ENCODE measurements at places on chromosomes 11 and 22.

DNA sequence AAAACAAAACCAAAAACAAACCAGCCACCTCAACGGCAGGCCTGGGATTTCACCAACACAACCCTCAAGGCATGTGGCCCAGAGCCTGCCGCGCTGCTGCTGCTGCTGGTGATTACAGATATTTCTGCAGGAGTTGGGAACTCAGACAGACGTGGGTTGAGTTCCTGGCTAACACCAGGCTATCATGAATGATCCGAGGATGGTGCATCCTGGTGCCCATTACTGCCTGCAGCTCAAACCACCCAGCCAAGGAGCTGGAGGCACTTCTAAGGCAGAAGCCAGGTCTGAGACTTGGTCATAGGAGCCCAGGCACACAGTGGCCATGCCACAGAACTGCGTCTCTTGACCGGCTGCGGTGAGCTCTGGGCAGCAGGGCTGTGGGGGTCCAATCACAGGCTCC lies 151.8 kb downstream of the MPPED1 start:
- DNase-seq, result no peak

DNA sequence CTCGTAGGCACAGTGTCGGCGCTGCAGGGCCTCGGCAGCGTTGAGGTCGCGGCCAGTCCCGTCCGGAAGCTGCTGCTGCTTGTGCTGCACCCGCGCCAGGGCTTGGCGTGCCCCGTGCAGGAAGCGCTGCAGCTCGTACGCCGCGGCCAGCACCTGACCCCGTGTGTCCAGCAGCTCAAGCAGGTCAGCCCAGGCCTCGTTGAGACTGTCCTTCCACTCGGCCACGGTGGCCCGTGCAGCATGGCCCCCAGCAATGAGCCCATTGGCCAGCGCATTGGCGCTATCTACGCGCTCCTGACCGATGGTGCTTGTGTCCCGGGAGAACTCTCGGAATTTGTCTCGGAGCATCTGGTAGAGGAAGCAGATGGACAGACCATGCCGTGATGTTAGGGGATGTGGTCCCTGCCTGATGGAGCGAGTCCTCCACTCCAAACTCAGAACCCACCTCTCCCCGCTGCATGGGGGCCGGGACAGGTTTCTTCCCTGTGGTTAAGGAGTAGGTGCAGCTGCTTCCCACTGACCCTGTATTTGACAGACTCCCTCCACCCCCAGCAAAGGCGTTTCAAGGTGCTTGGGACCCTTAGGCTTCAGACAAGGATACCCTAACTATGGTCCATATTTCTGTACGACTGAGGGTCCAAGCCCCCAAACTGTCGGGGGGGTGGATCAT lies 13.8 kb upstream of the RBM4B start:
- no peak for DNase-seq

DNA sequence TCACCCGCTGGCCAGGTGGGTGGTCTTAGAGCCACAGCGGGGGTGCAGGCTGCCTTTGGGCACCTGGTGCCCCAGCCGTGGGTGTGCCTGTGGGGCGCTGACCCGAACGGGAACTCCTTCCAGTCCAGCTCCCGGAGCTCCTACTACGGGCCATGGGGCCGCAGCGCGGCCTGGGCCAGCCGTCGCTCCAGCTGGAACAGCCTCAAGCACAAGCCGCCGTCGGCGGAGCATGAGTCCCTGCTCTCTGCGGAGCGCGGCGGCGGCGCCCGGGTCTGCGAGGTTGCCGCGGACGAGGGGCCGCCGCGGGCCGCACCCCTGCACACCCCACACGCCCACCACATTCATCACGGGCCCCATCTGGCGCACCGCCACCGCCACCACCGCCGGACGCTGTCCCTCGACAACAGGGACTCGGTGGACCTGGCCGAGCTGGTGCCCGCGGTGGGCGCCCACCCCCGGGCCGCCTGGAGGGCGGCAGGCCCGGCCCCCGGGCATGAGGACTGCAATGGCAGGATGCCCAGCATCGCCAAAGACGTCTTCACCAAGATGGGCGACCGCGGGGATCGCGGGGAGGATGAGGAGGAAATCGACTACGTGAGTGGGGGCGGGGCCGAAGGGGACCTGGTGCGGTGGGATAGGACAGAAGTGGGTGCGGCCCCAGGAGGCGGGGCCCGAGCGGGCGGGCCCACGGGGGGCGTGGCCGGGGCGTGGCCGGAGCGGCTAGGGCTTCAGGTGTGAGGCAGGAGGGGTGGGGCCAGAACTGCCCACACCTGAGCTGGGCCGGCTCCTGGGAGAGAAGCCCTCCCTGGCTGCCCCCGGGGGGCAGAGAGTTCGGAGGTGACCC lies 91.5 kb downstream of the CACNA1I start:
- peak; percentile 91 for DNase-seq

GRCh38 chr22:29433856-29434255 lies 4.5 kb upstream of the RFPL1 start:
- DNase-seq, result no peak

GRCh38 chr11:20563866-20564265 lies 35.5 kb upstream of the SLC6A5 start:
- DNase-seq, result no peak

DNA sequence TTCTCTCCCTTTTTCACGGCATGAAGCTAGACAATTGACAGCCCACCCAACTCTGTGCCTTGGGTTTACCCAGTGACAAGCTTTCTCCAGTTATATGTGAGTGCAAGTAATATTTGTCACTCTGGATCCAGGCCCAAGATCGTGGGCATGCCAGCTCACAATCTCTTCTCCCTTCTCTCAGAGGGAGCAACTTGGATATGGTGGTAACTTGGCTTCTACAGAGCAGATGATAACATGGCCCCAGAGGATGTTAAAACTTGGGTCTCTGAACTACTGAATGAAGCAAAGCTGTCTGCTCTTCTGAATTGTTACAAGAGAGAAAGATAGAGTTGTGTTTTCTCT lies 20.8 kb downstream of the C11orf96 start:
- no peak for DNase-seq

DNA sequence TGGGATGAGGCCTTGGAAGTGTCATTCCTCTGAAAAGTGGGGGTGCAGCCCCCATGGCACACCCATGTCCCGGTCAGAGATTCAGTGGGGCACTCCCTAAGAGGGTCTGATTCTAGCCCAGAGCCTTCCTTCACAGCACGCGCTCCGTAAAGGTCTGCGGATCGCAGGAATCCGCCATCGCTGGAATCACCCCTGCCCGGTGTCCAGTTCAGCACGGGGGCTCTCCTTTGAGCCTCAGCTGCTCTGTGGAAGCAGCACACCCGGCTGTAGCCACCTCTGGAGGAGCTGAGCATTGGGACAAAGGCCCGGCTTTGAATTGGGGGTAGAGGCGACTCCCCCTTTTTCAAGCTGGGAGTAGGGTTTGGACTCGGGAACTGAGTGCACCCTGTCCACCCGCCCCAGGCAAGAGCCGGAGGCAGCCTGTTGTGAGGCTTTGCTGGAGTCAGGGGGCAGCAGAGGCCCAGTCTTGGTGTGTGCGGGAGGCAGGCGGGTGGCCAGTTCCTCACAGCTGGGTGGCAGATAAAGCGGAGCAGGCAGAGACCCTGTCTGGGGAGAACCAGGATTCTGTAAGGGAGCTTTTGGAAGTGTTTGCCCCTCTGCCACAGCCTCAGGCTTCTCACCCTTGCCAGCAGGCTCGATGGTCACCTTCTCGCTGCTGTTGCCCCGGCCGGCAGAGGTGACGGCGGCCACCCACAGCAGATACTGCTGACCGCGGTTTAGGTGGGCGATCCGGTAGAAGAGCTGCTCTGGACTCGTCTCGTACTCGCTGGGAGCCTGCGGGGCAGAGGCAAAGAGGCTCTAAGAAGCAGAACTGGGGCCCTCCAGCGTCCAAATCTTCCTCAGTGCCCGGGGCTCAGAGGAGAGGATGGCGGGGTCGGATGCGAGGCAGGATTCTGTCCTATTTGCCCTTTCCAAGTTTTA lies 115.9 kb downstream of the CEP164 start:
- no peak for DNase-seq

GRCh38 chr22:32809786-32810554 lies 8.5 kb downstream of the TIMP3 start:
- no peak for DNase-seq

GRCh38 chr11:34327804-34328631 lies 29.8 kb downstream of the ABTB2 start:
- no peak for DNase-seq

DNA sequence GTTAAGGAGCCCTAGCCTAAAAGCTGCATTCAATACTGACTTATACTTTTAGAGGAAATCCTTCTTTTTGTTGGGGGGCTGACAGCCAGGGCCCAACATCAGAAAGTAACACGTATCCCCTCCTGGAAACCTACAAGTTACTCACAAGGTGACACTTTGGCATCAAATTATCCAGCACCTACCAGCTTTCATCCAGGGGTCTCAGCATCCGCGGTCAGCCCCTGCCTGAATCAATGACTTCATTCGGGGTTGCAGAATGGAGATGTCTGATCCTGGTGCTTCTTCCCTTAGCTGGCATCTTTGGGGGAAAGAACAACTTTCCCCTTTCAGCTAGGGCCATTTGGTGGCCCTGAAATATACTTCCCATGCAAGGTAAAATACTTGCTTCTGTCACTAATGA lies 5.3 kb upstream of the NAP1L4 start:
- DNase-seq, result no peak

DNA sequence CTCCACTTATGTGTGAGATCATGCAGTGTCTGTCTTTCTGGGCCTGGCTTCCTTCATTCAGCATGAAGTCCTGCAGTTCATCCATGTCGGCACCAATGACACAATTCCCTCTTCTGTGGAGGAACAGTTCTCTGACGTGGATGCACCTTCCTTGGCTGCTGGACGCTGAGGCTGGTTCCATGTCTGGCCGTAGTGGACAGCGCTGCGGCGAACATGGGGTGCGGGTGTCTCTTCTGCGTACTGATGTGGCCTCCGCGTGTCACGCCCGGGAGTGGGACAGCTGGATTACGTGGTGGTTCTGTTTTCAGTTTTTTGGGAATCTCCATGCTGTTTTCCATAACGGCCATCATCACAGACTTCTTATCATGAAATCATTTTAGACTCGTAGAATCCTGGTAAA lies 16.9 kb upstream of the MUC2 start:
- no peak for DNase-seq

DNA sequence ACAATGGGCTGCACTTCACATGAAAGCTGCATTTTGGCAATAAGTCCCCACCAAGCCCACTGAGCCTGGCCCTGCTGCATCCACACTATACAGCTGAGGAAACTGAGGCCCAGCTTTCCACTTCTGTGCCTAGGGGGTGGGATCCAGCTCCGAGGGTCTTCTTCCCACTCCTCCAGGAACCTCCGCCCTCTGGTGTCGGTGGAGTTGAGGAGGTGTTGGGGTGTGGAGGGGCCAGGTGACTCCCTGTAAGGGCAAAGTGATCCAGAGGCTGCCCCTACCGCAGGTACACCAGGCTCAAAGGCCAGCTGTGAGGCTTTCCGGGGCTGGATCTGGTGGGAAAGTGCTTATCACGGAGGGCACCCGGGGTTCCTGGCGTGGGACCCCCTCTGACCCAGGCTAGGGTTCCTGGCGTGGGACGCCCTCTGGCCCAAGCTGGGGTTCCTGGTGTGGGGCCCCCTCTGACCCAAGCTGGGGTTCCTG lies 125.0 kb downstream of the KCNQ1 start:
- no peak for DNase-seq

DNA sequence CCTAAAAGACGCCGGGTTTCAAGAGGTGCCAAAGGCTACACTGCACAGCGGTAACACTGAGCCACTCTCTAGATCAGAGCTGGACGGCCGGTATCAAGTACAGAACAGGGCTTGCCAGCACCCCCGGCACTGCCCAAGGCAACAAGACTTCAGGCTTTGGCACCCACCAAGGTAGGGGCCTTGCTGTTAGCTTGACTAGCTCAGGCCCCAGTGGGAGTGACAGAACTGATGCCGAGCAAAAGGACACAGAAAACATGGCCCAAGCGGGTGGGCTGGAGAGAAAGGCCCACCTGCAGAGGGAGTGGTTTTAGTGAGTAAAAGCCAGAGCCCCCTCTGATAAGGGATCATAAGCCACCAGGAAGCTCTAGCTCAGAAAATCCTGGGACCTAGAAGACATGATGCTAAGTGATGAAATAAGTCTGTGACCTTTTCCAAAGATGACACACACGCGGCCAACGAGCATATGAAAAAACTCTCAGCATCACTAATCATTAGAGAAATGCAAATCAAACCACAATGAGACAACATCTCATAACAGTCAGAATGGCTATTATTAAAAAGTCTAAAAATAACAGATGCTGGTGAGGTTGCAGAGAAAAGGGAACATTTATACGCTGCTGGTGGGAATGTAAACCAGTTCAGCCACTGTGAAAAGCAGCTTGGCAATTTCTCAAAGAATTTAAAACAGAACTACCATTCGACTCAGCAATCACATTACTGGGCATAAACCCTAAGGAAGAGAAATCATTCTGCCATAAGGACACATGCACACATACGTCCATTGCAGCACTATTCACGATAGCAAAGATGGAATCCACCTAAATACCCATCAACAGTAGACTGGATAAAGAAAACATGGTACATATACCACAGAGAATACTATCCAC lies 12.9 kb downstream of the EHD1 start:
- peak; percentile 71 for DNase-seq

DNA sequence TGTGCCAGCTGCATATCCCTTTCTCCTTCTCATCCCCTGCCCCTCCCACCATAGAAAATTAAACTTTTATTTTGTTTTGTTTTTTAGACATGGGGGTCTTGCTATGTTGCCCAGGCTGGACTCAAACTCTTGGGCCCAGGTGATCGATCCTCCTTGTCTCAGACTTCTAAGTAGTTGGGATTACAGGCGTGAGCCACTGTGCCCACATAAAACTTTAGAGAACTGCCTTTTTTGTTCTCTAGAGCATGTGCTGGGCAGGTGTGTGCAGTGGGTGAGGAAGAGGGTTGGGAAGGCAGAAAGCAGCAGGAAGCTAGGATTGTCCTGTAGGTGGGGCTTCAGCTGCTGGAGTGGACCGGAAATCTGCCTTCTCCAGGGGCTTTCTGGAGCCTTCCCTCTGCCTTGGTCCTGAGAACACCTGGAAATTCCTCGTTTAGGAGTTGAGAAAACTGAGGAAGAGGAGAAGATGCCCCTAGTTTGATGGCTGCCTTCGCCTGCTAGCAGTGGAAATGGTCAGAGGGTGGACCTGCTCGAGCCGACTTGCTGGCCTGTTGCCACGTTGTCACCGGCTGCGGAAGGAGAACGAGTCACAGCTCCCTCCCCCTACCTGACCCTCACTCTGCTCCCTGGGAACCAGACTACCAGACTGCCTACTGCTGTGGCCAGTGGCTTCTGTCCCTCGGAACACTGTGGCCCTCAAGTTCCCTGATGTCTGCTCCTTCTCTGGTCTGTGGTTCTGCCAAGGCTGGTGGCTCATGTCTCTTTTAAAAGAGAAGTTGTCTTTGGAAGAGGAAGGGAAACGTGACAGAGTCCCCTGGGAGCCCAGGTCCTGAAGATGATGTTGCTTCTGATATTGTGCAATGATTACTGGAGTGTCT lies 4.0 kb downstream of the ST14 start:
- DNase-seq, result no peak

GRCh38 chr11:27018902-27019529 lies 21.6 kb upstream of the BBOX1 start:
- no peak for DNase-seq

- DNase-seq, result no peak
These were observed 352.7 kb downstream of the NTM start for GRCh38 chr11:131723088-131723487.

GRCh38 chr11:5336331-5336730 lies 7.0 kb downstream of the OR51B5 start:
- no peak for DNase-seq

GRCh38 chr11:131672191-131672590 lies 301.8 kb downstream of the NTM start:
- DNase-seq, result no peak
